G401 (cell line): ENCODE measurements at places on chromosomes 7 and 10. TPM values are rescaled to one million over a fixed set of nuclear protein-coding genes. Genes with fewer than 3 reads are reported as not detected.

Gene CUZD1
- total RNA-seq, result 1.7 and 1.8 TPM in 2 replicates

Gene ZNF37A
- total RNA-seq, result 12.1 and 17.0 TPM in 2 replicates

Gene ANKRD61
- total RNA-seq, result 0.54 TPM in 1 of 2 replicates, not detected in the other

Gene STEAP4
- not detected in 2 replicates for total RNA-seq

Gene NOS3
- 34.5 and 41.6 TPM in 2 replicates for total RNA-seq

DNA sequence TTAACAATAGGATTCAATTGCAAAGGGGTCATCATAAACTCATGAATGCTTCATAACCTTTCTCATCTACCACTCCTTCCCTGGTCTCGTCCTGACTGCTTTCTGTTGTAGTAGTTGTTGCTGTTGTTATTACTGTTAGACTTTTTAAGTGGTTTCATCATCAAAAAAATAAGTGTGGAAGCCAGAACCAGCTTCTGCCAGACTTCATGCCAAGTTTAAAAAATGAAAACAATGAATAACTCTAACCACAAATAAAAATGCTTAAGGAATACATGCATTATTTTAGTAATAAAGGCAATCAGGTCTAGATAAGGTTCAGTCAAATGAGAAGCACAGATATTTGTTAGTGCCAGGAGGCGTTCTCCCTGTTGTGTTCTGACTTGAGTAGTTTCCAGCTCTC is 85.4 kb downstream of the PCLO start:
- no peak for DNase-seq

GRCh38 chr7:116122972-116123595 is 87.3 kb upstream of the TES start:
- DNase-seq, result peak; percentile 12

GRCh38 chr7:7829667-7830066 is 111.3 kb upstream of the RPA3 start:
- DNase-seq, result no peak

DNA sequence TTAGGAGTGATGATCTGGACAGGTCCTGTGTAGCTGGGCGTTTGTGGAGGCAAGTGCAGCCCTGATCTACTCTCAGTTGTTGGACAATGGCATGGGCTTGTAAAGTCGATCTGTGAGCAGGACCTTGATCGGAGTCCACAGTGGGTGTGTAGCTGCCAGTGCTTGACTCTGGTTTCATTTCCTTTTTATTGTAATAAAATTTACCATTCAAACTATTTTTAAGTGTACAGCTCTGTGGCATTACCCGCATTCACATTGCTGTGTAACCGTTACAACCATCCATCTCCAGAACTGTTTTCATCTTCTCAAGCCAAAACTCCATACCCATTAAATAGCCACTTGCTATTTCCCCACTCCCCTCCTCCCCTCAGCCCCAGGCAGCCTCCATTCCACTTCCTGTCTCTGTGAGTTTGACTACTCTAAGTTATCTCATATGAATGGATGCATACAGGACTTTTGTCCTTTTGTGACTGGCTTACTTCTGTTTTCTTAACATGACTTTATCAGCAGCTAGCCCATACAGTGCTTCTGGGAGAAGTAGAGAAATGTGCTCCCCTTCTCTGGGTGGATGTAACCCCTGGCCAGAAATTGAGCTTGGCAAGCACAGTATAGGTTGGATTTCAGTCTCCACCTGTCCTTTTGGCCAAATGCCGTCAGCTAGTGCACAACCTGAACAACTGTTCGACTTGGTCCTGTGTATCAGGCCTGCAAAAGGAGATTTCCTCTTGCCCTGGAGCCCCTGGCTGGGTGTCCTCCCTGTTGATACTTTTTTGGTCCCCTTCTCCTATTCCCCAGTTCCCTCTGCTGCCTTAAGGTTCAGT is 180.0 kb downstream of the LRMDA start:
- no peak for DNase-seq

DNA sequence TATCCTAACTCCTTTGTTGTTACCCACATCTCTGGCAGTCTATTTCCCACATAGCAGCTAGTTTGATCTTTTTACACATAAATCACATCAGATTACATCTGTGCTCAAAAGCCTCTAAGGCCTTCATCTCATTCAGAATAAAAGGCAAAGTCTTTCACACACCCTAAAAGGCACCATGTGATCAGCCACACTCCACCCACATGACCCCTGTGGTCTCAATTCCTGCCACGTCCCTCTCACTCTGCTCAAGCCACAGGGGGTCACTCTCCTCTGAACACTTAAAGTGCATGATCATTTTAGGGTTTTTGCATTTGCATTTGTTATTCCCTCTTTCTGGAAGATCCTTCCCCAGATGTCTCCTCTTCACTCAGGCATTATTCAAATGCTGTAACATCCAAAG is 30.8 kb downstream of the ELAPOR2 start:
- no peak for DNase-seq

DNA sequence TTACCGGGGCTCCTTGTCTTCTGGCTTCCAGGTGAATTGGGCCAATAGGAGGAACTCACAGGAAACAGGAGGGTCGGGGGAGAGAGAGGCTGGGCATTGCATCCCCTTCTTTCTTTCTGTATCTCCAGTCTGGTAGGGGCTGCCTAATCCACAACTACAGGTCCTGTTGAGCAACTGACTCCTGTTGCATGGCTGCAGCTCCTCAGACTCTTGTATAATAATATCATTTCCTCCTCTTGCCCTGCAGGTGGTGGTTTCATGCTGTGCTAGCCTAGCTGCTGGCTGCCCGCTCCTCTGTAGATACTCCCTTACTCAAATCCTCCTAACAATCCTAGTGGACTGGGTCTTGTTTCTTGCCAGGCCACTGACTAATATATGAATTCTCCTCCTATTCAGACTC is 276.5 kb upstream of the SMIM30 start:
- DNase-seq, result peak; percentile 36

DNA sequence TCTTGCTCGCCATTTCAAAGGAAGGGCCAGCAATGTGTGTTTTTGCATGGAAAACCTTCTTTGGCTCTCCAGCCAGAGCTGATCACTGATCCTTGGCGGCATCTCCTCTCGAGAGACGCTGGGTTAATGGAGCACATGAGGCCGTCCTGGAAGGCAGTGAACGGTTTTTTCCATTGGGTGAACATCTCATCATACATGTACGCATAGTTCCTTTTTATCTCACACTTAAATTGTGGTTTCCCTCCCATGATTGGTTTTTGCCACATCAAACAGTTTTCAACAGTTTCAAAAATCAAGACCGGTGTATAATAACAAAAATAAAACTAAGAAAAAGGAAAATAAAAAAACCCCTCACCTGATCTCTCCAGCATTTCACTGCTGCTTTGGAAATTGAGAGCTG is 276.4 kb downstream of the TCF7L2 start:
- DNase-seq, result no peak

DNA sequence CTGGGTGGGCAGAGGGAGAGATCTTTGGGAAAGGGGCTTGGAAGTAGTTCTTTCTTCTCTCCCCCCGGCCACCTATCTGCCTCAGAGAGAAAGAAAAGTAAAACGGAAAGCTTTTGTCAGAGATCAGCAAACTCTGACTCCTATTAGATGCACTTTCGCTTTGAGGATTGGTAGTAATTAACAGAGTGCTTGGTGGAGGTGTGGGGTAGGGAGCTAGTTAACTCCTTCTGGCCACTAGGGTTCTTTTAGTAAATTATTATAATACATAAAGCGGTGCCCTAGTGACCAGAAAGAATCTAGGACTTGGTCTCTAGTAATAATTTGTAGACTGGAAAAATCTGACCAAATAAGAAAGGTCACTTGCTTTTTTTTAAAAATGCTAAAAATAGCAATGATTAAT is 54.6 kb downstream of the CPVL start:
- DNase-seq, result no peak

- DNase-seq, result no peak
These were observed 40.4 kb downstream of the RASGEF1A start for GRCh38 chr10:43226441-43226840.
